Activated T-helper 1 cell treated with anti-CD3 and anti-CD28 coated beads, Interleukin-2, amount 50 U/mL, for 16 hours (primary cell): ENCODE measurements at places on chromosomes 7 and 10.

GRCh38 chr7:139242741-139243281 is 11.8 kb downstream of the UBN2 start:
- no peak for DNase-seq

- no peak for DNase-seq
These were observed 233.1 kb upstream of the KLF6 start for GRCh38 chr10:4018054-4018511.

DNA sequence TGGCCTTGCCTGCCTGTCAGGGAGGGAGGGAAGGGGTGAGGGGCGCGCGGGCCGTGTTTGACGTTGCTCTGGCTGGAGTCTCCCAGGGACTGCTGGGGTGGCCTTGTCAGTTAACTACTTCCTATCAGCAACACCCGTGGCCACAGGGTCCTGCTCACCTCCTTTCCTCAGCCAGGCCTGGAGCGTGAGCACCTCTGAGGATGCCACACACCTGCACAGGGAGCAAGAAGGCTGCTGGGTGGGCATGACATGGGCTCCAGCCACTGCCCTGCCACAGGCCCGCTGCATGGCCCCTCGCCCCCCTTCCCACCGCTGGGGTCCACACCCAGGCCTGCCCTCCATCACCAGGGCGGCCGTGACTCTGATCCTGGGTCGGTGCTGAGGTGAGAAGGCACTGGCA is 212.4 kb downstream of the ELFN1 start:
- no peak for DNase-seq

DNA sequence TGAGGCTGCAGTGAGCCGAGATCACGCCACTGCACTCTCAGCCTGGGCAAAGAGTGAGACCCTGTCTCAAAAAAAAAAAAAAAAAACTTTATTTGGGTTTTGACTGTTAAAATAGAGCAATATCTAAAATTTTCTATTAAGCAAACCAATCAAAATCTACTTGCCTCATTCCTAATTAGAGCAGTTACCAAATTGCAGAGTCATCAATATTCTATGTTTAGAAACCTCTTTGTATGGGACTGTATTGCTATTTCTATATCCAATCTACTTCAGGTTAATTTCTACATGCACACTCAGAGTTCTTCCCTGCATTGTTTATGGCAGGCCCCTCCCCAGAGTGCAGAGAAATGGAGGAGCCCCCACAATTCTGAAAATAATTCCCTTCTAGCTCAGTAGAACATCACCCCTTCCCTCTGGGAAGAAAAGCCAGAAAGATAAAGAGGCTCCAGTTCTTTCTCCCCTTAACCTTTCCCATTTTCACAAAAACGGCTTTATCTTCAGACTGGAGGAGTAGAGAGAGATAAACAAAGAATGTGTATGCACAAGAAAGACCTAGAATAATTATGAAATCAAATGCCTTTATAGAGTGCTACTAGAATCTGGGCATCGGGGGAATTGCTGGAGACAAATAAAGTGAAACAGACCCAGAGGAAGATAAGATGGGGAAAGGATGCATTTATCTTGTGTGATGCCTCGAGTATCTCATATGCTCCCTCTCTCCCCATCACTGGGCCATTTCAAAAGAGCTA is 17.9 kb downstream of the SCRN1 start:
- no peak for DNase-seq

DNA sequence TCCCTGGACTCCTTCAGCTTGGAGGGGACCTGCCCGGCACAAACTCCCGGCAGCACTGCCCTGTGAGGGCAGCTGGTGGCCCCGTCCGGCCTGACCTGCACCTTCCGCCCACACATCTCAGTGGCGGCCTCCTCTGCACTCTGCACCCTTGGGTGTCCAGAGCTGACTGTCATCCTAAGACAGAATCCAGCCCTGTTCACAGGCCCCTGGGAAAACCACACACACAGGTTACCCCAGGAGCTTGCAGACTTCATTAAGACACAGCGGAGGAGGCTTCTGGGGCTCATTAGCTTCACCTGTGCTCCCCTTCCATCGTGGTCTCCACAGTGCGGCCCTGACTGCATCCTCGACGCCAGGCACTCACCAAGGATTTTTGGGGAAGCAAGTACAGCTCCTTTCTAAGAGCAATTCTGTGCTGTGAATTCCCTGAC is 51.5 kb upstream of the SHH start:
- DNase-seq: no peak

DNA sequence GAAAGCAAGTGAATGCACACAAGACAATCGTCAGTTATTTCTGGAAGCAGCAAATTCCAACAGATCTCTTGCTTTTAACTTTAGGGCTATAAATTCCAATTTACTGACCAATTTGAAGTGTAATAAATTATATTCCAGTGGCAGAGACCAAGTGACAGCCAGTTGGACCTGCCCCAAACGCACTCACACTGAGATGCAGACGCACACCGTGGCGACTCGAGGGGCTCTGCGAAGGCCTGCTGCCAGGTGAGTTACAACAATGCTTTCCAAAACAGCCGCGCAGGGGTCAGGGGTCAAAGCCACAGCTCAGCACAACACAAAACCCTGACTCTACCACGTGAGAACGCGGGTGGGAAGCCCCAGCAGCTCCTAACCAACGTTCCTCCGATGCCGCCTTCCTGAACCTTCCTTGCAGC is 97.4 kb downstream of the ZRANB1 start:
- no peak for DNase-seq

DNA sequence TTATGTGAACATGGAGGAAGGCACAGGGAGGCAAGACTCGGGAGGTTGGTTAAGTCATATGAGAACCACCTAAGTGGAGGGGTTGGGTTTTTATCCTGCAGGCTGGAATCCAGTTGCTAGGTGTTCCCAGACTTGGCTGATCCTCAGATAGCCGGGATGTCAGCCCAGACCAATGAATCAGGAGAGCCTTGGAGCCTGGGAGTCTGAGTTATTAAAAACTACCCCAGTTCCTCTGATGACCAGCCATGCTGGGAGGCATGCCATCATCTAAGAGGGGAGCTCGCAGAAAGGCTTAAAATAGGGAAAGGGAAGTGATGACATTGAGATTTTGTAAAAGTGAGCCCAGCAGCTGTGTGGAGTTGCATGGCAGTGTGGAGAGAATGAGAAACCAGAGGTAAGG is 238.1 kb downstream of the ZNF248 start:
- no peak for DNase-seq

- DNase-seq: no peak
These were observed 32.5 kb upstream of the TBX20 start for GRCh38 chr7:35286422-35286821.

- no peak for DNase-seq
These were observed 21.0 kb downstream of the SVIL start for GRCh38 chr10:29613791-29614190.

DNA sequence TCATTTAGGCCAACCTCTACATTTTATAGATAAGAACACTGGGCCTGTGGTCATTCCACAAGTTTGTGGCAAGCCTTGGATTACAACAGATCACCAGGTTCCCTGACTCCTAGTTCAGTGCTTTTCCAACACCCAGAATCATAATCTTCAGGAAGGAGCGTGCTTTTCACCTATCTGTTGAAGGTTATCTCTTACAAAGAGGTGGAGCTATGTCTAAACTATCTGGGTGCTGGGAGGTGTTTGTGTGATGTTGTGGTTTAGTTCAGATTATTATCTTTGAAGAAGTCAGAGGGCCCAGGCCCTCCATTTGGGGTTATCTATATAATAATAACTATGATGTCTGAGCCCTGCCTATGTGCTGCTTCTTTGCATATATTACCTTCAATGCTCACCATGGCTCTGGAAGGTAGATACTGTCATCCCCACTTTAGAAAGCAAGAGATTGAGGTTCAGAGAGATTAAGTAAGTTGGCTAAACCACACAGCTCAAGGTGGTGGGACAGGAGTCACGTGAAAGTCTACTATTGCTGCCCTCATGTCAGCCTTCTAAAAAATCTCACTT is 24.0 kb downstream of the IL2RA start:
- no peak for DNase-seq

DNA sequence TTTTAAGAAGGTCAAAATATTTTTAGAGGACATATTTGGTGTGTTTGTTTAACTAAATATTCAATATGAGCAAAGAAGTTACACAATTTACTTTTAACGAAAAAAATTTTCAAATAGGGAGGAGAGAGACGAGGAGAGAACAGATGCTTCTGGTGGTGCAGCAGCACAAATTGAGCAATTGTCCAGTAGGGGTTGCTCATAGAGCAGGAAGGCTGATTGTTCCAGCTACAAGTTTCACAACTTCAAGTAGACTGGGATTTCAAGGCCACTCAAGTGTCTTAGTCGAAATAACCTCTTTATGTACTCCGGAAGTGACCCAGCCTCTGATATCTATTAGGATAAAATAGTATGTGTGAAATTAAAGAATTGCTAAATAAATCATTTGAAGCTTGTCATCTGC is 197.9 kb downstream of the HDAC9 start:
- DNase-seq: no peak

DNA sequence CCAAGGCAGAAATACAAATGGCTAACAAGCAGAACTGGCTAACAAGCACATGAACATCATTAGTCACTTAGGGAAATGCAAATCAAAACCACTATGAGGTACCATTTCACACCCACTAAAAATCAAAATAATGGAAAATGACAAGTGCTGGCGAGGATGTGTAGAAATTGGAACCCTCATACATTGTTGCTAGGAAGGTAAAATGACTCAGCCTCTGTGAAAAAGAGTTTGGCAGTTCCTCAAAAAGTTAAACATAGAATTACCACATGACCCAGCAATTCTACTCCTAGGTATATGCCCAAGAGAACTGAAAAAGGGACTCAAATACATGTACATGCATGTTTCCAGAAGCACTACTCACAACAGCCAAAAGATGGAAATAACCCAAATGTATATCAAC is 52.8 kb upstream of the ANAPC16 start:
- no peak for DNase-seq

GRCh38 chr10:30534465-30535144 is 94.9 kb downstream of the LYZL2 start:
- DNase-seq: peak; percentile 45

DNA sequence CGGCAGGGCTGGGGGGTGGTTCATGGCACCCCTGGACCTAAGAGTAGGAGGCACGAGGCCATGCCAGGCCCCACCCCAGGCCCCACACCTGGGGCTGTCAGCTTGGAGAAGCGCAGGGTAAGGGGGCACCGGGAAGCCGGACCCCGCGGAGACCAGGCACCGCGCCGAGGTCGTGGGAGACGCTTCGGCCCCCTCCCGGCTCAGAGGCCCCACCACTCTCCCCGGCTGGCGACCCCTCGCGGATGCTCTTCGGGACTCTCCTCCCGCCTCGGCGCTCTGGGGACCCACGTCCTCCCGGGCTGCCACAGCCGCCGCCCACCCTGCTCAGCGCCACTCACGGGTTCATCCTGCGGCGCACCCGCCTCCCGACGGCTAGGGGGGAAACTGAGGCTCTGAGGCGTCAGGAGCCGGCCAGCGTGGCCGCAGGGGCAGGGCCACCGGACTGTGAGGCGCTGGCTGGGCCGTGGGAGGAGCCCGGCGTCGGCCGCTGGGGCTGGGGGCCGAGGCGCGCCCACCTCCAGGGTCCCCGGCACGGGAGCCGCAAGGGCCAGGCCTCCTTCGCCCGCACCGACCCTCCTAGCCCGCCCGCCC is 25.9 kb downstream of the PDGFA start:
- no peak for DNase-seq

DNA sequence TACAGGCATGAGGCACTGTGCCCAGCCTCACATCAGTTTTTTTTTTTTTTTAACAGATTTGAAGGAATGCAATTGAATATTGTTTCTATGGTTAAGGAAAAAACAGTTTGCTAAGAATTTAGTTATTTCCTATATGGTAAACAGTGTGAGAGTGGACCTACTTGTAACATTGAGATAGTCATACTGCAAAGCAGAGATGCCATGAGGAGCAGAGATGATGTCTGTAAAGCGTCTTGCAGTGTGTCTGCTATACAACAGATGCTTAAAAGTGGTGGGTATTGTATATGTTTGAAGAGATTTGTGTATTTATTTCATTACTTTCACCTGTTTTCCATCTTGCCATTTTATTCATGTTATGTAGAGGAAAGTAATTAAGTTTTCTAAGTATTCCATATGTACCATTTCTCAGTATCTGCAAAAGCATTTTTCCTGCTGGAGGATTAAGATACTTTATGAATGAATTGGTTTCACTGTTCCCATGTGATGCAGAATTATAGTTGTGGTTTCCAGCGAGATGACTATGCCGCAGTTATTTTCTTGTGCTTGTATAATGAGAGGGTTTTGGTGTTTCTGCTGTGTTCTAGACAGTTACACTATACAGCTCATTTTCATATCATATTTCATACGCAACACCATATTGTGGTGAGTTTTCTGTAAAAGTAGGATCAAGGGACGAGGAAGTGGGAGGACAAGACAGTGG is 26.6 kb downstream of the TET1 start:
- no peak for DNase-seq

DNA sequence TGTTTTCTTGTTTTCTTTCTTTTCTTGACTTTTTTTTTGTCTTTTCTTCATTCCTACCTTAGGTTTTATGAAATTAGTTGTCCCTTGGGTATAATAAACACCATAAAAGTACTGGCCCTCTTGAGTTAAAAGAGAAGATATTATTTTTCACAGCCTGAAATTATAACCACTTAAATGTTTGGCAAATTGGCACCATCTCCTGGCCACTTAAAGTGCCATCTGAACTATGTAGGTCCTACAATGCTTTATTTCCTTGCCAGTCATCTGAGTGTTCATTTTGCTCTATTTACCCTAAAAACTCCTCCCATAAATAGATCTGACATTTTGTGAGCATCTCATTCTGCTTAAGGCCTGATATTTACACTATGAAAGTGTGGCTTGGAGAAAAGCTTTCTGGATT is 98.9 kb upstream of the PRKCQ start:
- DNase-seq: no peak

GRCh38 chr10:43166880-43167497 is 28.7 kb downstream of the CSGALNACT2 start:
- no peak for DNase-seq

GRCh38 chr10:62772186-62772974 is 32.1 kb upstream of the ADO start:
- no peak for DNase-seq

DNA sequence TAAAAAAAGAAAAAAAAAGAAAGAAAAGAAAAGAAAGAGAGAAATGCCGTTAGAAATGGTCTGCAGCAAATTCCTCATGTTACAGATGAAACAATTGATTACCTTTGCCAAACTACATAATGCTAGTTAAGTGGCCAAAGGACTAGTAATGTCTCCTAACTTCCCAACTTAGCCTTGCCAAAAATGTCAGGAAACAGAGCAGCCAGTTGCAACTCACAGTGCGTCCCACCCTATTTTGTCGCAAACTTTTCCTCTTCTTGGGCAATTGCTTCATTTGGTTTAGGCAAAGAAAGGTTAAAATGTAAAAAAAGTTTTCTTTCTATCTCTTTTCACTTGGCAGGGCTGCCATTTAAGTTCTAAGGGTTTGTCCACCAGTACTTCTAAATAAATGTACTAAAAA is 53.1 kb downstream of the APBB1IP start:
- DNase-seq: no peak

GRCh38 chr10:54958844-54959243 is 157.8 kb upstream of the PCDH15 start:
- DNase-seq: no peak

- no peak for DNase-seq
These were observed 79.5 kb upstream of the SEMA3A start for GRCh38 chr7:84274029-84274638.
